A549 treated with AZD2906 at 1 μM for 4 hours (cell line): ENCODE measurements at places on chromosomes 2 and 18. TPM values are rescaled to one million over a fixed set of nuclear protein-coding genes. Genes with fewer than 3 reads are reported as not detected.

The HAT1 gene
- total RNA-seq = 59.8 to 85.5 TPM (median 65.7 TPM) in 5 replicates

The SERPINE2 gene
- 139 to 170 TPM (median 157 TPM) in 5 replicates for total RNA-seq

The TRIM54 gene
- total RNA-seq = 0.82 to 1.2 TPM (median 0.95 TPM) in 5 replicates

The ASXL3 gene
- not detected in 5 replicates for total RNA-seq

The ABCB11 gene
- total RNA-seq = 0.01 to 0.06 TPM (median 0.02 TPM) in 5 replicates

The ANKRD53 gene
- total RNA-seq = 0.06 to 0.16 TPM (median 0.12 TPM) in 4 of 5 replicates, not detected in the other

The KIAA2012 gene
- not detected in 5 replicates for total RNA-seq

The SMCHD1 gene
- total RNA-seq = 11.4 to 19.5 TPM (median 13.2 TPM) in 5 replicates

The ALPI gene
- 0.05 TPM in 1 of 5 replicates, not detected in the others for total RNA-seq

The GALR1 gene
- not detected in 5 replicates for total RNA-seq

The SLC5A7 gene
- not detected in 5 replicates for total RNA-seq

The IL1F10 gene
- 0.09 to 0.24 TPM in 2 of 5 replicates, not detected in the others for total RNA-seq

The SCN2A gene
- total RNA-seq = 0.03 TPM in 1 of 5 replicates, not detected in the others

The NEB gene
- 0.17 to 0.34 TPM (median 0.20 TPM) in 5 replicates for total RNA-seq

The PLGLB2 gene
- 0.10 to 0.33 TPM (median 0.19 TPM) in 5 replicates for total RNA-seq

The ITGB1BP1 gene
- total RNA-seq = 166 to 178 TPM (median 173 TPM) in 5 replicates

The CREG2 gene
- total RNA-seq = 6.2 to 12.4 TPM (median 10.5 TPM) in 5 replicates

The HDLBP gene
- 247 to 274 TPM (median 250 TPM) in 5 replicates for total RNA-seq

The CCDC74B gene
- 4.2 to 6.8 TPM (median 6.2 TPM) in 5 replicates for total RNA-seq

The TNFAIP6 gene
- 0.51 to 0.89 TPM (median 0.87 TPM) in 5 replicates for total RNA-seq

The GFPT1 gene
- 17.5 to 24.1 TPM (median 22.0 TPM) in 5 replicates for total RNA-seq

The CDK15 gene
- not detected in 5 replicates for total RNA-seq

The MLPH gene
- 232 to 335 TPM (median 309 TPM) in 5 replicates for total RNA-seq

The SLC14A1 gene
- 0.14 TPM in 1 of 5 replicates, not detected in the others for total RNA-seq

The TXNL1 gene
- 57.4 to 62.9 TPM (median 59.7 TPM) in 5 replicates for total RNA-seq

The MALL gene
- total RNA-seq = 115 to 148 TPM (median 127 TPM) in 5 replicates

The RAB17 gene
- total RNA-seq = 0.14 to 0.43 TPM (median 0.28 TPM) in 5 replicates

The GREB1 gene
- total RNA-seq = 2.3 to 4.1 TPM (median 3.5 TPM) in 5 replicates

The VAMP5 gene
- total RNA-seq = 0.09 to 0.53 TPM (median 0.16 TPM) in 3 of 5 replicates, not detected in the others

The HOXD3 gene
- total RNA-seq = 0.06 to 0.16 TPM (median 0.09 TPM) in 5 replicates

The RSAD2 gene
- 0.13 to 0.25 TPM (median 0.22 TPM) in 5 replicates for total RNA-seq

The PMAIP1 gene
- total RNA-seq = 12.3 to 16.7 TPM (median 14.5 TPM) in 5 replicates

The ZAP70 gene
- total RNA-seq = 0.02 to 0.18 TPM (median 0.04 TPM) in 4 of 5 replicates, not detected in the other

The ARMC9 gene
- 13.8 to 14.8 TPM (median 14.7 TPM) in 5 replicates for total RNA-seq

The IL37 gene
- not detected in 5 replicates for total RNA-seq

The REG1B gene
- not detected in 5 replicates for total RNA-seq

The FAM237A gene
- total RNA-seq = not detected in 5 replicates

The CACNB4 gene
- total RNA-seq = 0.04 to 0.14 TPM (median 0.10 TPM) in 5 replicates

The SRD5A2 gene
- 0.02 TPM in 4 of 5 replicates, not detected in the other for total RNA-seq

The TRMT61B gene
- 15.0 to 16.7 TPM (median 16.0 TPM) in 5 replicates for total RNA-seq

The CABLES1 gene
- total RNA-seq = 13.1 to 17.0 TPM (median 14.8 TPM) in 5 replicates

The RAB31 gene
- 15.0 to 27.7 TPM (median 19.1 TPM) in 5 replicates for total RNA-seq

The UGT1A5 gene
- 0.03 to 0.09 TPM (median 0.05 TPM) in 3 of 5 replicates, not detected in the others for total RNA-seq

The TCF7L1 gene
- total RNA-seq = 8.3 to 12.0 TPM (median 10.7 TPM) in 5 replicates

The CDH7 gene
- total RNA-seq = not detected in 5 replicates

The MTLN gene
- 119 to 138 TPM (median 124 TPM) in 5 replicates for total RNA-seq

The MSTN gene
- not detected in 5 replicates for total RNA-seq

The RNF144A gene
- total RNA-seq = 6.8 to 9.3 TPM (median 8.7 TPM) in 5 replicates

The DCTN1 gene
- total RNA-seq = 112 to 150 TPM (median 144 TPM) in 5 replicates

The RTP5 gene
- not detected in 5 replicates for total RNA-seq
